ENCODE measurements at places on chromosomes 12 and 14.

DNA sequence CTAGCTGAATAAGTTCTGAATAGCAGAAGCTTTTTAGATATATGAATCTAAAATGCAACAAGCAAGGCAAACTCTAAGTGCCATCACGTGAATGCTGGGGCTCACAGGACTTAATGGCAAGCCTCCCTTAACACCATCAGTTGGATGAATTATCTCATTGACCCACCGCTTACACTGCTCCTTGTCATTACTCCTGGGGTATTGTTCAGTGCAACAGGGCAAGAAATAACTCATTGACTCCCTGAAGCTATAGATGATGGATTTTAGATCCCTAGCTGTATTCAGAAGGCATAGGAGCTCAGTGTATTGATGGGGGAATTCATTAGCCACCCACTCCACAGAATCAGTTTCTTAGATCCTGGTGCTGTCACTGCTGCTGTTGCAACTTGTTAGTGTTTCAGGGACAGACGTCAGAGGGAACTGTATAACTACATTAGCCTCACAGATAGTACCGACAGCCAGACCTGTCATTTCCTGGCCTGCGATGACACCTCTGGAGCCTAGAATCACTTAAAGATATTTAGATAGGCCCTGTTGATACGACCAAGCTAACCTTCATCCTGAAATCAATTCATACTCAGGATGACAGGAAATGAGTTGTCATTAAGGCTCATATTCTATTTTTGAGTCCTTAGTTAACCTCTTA is 735.3 kb downstream of the DIO2 start:
- DNase-seq, result no peak

- no peak for DNase-seq
These were observed 839.2 kb downstream of the SLC6A15 start for GRCh38 chr12:84073401-84073800.

DNA sequence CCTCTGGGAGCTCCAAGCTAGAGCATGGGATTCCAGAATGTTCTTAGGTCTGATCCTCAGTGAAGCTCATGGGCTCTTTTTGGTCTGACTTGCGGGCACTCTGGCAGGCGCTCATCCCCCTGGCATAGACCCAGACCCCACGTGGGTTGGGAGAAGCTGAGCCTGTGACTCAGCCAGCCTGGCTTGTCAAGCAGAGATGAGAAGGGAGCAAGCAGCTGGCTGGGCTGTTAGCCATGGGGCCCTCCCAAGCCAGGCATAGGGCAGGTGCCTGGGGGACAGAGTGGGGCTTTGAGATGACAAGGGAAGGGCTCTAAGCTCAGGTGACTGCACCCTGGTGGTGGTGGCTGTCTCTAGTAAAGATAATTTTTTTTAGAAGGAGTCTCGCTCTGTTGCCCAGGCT is 80.3 kb upstream of the NOS1 start:
- no peak for DNase-seq

DNA sequence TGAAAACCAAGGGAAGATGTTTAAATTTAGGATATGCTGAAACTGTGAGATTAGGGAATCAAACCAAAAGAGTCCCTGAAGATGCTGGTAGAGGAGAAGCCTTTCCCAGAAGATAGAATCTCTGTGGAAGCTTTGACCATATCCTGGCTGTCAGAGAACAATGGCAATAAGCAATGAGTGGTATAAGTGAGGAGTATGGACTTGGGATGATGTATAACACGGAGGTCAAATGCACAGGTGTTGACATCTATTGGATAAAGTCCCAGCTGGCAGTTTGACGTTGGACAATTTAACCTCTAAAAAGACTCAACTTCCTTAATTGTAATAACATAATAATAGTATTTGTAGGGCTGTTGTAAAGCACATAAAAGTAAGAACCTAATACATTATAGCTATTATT is 30.1 kb upstream of the CLEC14A start:
- no peak for DNase-seq

DNA sequence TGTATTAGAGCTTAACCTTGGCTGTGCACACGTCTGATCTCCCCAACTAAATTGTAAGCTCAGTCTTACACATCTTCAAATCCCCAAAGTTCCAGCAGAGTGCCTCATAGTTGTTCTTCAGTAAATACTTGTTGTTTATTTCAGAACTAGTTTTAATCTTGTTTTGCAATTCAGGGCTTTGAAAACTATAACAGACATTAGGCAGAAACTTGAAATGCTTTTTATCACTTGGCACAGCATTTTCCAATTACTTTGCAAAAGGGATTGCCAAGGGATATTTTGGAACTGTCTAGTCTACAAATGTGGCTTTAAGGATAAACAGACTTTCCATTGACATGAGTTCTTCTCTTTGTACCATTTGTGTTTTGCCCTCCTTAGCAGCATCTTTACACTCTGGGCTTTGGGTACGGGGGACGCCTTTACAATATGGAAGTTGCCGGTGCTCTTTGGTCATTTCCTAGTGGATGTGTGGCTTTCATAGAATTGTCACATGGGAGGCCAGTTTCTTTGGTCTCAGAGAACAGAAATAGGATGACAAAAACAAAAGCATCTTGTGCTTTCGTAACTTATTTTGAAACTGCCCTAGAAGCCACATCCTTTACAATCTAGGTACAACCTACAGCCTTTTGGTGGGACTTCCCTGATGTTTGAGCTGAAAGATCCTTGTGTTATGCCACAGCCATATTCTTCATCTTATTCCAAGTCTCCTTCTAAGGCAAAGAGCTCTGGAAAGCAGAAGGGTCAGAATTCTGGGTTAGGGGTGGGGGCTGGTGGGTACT is 96.9 kb downstream of the NPAS3 start:
- DNase-seq, result no peak

- no peak for DNase-seq
These were observed 35.0 kb upstream of the BCL7A start for GRCh38 chr12:121986489-121987245.

GRCh38 chr14:68441542-68441941 is 351.3 kb downstream of the ZFP36L1 start:
- no peak for DNase-seq

DNA sequence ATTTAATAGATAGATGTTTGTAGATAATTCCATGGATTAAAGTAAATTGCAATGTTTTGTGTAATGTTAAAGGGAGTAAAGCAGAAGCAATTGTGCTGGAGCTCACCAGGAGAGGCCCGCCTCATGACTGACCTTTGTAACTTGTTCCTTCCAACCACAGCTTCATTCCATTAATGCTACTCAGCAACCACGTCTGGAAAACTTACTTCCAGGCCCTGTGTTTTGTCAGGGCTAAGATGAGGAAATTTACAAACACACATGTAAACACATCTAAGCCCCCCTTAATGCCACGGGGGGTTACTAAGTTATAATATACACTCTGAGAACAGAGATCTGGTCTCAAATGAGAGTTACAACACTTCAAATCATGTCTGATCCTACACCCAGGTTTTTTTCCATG is 12.4 kb downstream of the LUM start:
- DNase-seq, result no peak

DNA sequence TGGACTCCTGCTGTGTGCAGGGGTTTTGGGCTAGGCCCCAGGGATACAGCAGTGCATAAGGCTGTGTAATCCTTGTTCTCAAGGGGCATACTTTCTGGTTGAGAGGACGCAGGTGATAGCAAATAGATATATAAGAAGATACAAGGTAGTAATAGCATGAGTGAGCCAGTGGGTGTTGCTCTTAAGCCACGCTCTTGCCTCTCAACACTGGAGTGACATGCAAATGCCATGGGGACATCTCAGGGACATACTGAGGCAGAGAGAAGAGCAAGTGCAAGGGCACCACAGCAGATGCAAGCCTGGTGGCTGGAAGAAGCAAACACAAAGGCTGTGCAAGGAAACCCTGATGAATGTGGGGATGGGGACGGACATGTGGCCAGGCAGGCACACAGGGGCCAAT is 223.3 kb downstream of the CHST11 start:
- no peak for DNase-seq

DNA sequence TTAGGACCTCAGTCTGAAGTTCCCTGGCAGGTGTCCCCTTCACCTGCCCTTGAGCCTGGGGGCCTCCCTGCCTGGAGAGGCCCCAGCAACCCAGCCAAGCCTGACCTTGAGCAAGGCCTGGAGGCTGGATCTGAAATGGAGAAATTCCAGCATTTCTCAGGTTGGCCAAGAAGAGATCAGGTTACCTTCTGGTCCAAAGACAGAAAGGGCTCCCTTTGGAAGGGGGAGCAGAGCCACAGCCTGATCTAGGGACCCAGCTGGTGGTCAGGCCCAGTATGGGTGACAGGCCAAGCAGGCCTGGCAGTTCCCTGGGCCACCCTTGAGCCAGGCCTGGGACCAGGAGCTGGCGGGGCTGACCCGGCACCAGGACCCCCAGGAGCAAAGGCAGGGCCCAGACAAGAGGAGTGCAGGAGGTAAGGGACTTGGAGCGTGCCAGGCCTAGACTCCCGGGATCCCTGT is 82.8 kb downstream of the TNFAIP2 start:
- no peak for DNase-seq

DNA sequence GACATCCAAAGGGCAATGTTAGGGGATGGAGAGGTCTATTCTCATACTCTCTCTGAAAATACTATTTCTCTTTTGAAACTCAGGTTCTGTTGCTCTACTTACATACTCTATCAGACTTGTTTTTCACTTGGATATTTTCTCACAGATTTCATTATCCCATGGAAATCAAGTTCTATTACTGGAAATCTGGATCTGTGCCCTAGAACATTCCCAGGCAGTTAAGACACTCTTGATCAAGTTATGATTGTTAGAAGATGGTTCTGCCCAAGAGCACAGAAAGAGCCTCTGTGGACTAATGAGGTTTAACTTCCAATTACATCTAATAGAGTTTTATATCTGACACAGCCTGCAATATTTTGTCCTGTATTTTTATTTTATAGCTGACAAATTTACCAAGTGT is 591.0 kb upstream of the ATP2B1 start:
- DNase-seq, result no peak

DNA sequence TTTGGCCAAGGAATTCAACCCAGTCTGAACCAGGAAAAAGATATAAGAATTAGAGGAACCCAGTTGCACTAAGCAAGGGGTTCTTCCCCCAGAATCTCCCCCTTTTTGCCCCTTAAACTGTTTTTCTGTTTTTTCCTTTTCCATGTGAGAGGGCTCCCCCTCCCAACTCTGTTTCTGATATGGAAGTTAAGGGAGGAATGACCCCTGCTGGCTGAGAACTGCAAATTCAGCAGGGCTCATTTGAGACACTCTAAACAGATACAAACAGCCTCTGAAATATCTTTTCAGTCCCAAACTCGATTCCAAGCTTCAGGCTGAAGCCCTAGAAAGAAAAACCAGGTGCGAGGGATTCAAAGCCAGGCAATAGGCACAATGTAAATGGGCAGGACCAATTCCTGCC is 132.7 kb downstream of the SLC41A2 start:
- DNase-seq, result no peak

DNA sequence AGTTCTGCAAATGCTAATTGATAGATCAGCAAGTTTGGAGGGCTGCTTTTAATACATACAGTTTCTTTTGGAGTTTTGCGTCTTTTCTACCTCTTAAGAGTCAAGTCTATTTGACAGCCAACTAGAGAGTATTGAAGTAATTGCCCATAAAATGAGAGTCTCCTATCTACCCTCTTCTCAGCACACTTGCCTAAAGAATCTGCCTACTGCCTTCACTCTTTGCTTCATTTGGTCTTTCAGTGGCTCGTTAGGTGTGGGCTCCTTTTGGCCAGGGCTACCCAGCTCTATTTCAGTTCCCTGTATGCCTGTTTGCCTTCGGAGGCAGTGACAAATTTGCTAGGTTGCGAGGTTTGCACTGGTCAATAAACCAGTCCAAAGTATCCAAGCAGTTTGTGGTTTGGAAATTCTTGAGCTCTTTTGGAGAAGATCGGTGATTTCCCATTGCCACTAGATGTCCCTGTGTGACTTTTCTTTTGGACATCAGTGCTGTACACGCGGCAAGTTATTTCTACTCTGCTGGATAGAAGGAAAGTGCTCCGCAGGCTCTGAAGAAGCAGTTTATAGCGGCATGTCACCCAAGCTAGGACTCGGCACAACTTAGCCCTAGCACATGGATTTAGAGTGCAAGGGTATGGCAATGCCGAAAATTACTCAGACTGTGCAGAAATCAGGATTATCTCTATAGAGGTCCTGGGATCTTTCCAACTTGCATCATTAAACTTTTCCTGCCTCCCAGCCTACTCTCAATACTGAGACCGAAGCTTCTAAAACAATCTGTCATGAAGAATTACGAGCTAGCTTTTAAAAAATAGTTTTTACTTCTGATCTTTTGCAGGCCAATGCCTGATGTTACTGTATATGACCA is 38.6 kb downstream of the MGST1 start:
- DNase-seq, result no peak
